Anterior cingulate cortex (tissue), 58 donors: ENCODE measurements at places on chromosomes 2 and 18.

DNA sequence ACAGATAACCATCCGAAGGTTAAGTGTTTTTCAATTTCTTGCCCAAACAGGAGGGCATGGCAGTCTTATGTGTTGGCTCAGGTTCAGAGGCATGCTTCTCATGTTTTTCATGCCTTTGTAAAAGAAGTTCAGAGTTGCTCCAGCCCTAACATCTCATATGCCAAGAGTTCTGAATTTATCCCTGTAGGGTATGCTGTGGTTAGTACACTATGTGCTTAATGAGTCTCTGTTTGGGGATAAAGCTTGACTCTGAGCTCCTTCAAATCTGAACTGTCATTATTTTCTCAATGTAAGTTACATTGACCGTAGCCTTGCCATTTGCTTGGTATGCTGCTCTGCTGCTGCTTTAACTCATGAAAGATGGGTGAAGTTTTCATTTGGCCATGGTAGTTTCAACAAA is 67.9 kb upstream of the PNPT1 start:
- DNase-seq, result no peak

DNA sequence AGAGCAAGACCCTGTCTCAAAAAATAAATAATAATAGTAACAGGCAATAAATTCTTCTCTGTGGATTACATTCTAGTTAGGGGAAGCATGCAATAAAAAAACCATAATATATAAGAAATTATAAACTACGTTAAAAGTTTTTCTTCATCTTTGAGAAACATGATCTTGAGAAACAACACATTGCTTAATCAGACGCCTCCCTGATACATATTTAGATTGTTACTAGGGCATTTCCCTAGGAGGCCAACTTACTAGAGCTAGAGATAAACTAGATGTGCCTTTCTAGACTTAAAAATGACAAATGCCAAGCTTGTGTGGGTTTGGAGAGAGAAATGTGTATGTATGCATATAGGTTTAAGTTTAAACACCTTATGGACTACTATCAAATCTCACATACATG is 76.3 kb upstream of the GALNT5 start:
- no peak for DNase-seq

- DNase-seq, result no peak
Observed at GRCh38 chr2:165796129-165796528, 2.1 kb upstream of the GALNT3 start.

DNA sequence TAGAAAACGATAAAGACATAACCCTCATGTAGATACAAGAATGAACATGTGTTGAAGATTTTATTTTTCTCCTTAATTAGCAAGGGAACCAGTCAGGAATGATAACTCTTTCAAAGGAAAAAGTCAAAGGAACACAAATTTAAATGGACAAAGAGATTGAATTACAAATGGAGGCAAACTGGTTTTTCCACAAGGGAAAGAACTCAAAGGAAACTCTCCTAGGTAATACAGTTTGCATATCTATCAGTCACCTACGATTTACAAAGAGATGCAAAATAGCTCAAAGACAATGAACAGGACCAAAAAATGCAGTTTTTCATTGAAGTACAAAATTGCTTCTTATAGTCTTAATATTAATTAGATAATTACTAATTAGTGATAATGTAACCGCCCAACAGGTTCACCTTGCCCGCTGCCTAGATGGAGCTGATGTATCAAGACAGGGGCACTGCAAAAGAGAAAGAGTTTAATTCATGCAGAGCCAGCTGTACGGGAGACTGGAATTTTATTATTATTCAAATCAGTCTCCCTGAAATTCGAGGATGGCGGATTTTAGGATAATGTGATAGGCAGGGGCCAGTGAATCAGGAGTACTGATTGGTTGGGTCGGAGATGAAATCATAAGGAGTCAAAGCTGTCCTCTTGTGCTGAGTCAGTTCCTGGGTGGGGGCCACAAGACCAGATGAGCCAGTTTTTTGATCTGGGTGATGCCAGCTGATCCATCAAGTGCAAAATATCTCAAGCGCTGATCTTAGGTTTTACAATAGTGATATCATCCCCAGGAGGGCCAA is 151.0 kb downstream of the TMEM17 start:
- no peak for DNase-seq

DNA sequence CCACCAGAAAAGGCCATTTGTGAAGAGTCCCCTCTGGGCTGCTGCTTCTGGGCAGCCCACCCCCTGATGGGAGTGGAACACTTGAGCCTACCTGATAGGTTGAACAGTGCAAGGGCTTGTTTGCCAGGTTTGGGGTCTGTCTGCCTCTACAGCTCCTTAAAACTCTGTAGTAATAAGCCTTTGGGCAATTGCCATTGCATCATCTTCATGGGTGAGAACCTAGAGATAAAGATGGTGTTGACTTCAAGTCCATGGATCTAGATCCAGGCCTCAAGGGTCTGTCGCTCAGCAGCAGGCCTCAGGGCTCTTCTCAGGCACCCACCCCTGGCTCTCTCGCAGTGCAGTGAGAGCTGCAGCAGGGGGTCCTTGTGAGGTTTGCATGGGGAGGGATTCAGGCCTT is 47.1 kb upstream of the MCFD2 start:
- no peak for DNase-seq

DNA sequence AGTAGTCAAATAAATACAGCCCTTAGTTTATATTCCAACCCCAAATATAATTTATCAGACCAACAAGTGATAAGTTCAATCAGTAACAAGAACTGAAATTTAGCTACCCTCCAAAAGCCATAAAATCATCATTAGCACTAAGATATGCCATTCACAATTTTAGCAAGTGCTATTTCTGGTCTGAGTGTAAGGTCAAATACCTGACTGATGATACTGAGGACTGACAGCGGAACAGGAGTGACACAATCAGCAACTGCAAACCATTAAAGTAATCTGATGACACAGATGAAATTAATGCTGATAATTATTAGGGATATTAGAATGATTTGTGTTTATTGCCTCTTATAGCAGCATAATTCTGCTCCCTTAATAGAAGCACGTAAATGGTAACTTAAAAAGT is 152.7 kb upstream of the SPHKAP start:
- no peak for DNase-seq

GRCh38 chr2:147037048-147037447 is 807.8 kb upstream of the ACVR2A start:
- DNase-seq, result no peak

DNA sequence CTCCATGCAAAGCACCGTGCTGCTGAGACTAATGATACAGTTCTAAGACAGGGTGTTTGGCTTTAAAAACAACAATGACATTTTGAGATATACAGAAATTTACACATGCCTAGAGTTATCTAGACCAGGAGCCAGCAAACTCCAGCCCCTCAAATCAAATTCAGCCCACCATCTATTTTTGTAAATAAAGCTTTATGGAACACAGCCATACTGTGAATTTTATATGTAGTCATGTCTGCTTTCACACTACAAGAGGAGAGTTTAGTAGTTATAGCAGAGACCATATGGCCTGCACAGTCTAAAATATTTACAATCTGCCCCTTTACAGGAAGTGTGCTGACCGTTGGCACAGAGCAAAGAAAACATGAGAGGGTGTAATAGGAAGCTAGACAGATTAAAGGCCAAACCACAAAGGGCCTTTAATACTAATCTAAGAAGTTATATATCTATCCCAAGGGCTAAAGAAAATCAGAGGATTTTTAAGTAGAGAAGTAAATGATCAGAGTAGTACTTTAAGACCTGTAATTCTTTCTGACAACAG is 39.4 kb downstream of the NBAS start:
- DNase-seq, result no peak

- DNase-seq, result no peak
Observed at GRCh38 chr2:2389215-2389614, 58.1 kb upstream of the MYT1L start.

DNA sequence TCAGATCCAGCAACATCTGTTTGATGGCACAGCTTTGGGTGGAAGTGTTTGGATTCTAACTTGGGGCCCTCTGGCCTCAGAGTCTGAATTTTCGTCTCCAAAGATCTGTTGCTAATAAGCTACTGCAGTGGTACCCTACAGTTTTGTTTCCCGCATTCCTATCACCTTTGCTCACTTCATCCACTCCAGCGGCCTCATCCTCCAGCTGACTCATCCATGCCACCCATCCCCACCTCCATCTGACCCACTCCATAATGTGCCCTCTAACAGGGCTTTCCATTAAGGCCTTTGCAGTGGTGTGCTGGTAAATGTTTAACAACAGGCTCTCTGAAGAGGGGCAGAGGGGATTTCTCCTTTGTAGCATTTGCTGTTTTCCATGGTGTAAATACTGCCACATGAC is 225.5 kb downstream of the TGIF1 start:
- no peak for DNase-seq

DNA sequence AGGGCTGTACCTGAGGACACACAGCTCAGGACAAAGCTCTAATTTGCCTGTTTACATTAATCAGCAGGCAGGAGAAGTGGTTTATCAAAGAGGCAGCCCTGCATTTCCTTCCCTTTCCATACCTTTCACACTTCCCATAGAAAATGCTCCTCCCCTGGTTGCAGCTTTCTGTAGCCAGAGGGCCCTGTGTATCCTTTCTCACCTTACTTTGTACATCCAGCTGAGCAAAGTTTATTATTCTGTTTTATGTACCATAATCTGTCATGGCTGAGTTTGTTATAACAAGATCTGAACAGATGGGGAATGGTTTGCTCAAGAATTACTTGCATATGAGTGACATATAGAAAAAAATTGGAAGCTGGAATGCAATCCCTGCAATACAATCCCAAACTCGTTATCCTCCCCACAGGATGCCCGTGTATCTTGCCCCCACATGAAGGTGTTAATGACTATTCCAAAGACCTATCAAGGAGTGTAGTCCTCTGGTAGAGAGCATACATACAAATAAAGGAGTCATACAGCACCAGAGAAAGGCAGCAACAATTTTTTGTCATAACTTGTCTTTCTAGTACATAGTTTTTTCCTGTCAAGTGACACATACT is 1025.8 kb upstream of the KLHL29 start:
- no peak for DNase-seq

DNA sequence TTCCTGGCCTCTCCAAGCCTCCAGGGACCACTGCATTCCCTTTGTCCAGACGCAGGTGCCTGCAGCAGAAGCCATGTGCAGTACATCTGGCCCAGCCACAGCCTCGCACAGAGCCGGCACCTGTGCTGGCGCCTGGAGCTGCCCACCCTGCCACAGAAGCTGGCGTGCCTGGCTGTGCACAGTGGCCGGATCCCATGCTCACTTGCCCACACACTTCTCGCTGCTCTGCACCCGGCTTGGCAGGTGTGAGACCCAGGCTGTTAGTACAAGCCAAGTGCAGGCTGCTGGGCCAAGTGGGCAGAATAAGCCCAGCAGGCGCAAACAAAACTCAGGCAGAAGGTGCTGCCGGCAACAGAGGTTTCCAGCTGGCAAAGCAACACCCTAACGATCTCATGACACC is 124.5 kb upstream of the CCDC150 start:
- no peak for DNase-seq

DNA sequence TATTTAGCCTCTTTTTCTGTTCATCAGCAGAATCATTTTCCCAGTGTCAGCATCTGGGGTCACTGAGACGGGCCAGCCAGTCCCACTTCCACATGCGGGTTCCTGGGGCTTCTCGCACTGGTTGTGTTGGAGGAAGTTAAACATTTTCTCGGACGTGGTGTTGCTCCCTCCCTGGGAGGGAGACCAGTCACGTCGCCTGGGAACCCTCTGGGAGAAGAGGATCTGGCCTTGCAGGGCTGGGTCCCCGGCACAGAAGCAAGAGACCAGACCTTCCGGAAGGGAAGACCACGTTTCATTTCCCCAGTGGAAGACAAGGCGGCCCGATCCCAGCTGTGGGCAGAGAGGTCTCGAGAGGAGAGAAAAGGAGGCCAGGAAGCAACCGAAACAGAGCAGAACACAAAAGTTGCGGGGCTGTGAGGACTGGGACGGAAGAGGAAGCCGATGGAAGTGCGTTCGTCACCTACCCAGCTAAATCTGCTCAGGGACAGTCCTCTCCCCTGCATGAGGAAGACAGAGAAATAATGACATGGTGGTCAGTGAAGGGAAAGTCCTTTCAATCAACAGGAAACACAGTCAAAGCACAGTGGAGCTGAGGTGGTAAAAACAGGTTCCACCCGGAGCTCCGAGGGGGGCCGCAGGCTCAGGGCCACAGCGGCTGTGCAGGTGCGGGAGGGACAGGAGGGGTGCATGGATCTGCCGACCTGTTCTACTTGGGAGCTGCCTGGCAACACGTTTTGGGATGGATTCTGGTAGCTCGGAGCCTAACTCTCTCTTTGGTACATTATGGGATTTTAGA is 144.4 kb downstream of the MBP start:
- DNase-seq, result no peak

DNA sequence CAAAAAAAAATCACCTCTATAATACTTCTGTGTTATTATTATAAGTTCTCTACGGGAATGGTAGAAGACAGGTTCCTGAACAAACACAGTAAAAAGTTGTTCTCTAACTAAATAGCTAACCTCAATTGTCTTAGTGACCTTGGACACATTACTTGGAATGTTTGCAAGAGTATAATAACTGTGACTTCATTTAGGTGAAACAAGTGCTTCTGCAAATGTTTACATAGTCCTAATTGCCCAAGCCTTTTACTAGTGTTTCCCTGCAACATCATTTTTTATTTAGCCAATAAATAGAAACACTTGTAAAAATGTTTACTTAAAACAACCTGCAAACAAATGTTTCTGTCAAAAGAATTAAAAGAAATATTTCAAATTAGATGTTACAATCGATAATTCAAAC is 9.9 kb downstream of the PLEKHM3 start:
- DNase-seq, result no peak

GRCh38 chr18:2923464-2923863 is 76.7 kb downstream of the EMILIN2 start:
- DNase-seq, result no peak
